ENCODE measurements at places on chromosomes 1 and 21.

GRCh38 chr1:213111502-213111901, 60.5 kb downstream of the RPS6KC1 start:
- no peak for DNase-seq

- no peak for DNase-seq
Measured at GRCh38 chr1:83631851-83632250, 367.1 kb downstream of the TTLL7 start.

DNA sequence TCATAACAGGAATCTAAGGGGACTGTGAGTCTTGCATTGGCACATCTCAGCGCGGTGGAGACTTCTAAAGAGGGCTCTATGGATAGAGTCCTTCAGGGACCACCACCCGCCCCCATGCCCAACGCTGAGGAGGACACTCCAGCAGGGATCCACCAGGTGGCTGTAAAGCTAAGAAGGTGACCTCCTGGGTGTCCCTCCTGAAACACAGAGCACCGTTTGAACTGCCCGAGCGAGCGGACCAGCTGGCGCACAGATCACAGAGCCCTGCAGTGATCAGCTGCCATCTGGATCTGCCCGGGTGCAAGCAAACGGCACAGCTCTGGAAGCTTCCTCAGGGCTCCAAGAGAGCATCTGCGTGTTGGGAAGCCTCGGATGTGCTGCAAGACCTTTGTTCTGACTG, 51.3 kb upstream of the LYST start:
- no peak for DNase-seq

GRCh38 chr1:1307261-1307922, 338 bp downstream of the ACAP3 start:
- no peak for DNase-seq

DNA sequence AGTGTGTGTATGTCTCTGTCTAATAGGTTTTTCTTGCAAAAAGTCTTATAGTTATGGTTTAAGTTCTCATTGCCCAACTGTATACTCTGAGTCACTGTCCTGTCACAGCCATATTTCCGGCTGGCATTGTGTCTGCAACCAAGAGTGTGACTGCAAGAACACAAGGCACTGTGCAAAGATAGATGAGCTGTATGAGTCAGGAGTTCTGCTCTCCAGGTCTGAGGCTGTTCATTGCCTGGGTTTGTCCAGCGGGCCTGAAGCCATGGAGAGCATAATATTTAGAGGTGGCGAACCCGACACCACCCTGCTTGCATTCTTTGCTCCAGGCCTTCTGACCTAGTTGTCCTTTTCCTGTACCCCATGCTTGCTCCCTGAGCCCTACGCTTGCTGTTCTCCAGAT, 50.9 kb upstream of the CNIH3 start:
- no peak for DNase-seq

- no peak for DNase-seq
Measured at GRCh38 chr1:245306628-245307410, 152.0 kb downstream of the KIF26B start.

GRCh38 chr1:211133393-211133835, 534 bp downstream of the KCNH1 start:
- no peak for DNase-seq

DNA sequence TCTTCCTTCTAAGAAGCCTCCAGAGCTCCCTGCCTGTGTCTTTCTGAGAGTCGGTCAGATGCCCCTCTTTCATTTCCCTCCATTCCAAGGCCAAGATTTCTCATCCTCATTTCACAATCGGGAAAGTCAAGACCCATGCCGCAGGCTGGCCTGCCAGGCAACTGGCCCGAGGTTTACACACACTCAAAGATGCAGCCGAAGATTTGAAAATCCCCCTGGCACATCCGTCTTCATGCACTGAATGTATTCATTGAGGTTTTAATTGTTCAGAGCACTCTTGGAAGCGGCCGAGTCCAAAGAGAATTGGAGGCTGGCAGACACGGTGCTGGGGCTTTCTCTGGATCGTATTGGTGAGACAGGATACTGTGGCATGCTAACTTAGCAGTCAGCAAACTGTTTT, 29.1 kb upstream of the SRP9 start:
- DNase-seq, result no peak

DNA sequence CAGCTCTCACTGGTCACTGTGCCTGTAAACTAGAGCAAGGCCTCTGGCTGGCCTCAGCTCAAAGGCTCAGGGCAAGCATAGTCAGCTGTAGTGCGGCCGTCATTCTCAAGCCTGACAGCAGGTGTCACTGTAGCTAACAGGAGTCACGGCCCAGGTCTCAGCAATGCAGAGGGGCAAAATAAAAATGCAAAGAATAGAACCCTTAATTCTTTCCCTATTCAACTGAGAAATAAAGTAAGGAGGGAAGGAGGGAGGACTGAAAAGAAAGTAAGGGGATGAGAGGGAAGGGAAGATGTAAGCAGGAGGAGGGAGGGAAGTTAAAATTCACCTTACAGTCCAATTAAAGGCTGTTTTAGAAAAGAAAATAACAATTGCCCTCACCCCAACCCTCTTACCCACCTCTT, 106.1 kb downstream of the KIAA0319L start:
- peak; percentile 89 for DNase-seq

DNA sequence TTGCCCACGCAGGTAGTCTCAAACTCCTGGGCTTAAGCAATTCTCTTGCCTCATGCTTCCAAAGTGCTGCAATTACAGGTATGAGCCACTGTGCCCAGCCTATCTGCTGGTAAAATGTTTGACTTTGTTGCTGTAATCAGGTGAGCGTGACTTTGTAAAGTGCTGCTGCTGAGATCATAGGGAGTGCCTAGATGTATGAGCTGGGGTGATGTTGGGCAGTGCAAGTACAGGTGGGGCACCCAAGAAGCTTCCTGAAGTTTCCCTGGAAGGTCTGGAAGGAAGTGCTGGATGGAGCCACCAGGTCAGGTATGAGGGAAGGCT, 43.1 kb downstream of the KIF21B start:
- no peak for DNase-seq

- no peak for DNase-seq
Measured at GRCh38 chr1:198701766-198702539, 63.1 kb downstream of the PTPRC start.

DNA sequence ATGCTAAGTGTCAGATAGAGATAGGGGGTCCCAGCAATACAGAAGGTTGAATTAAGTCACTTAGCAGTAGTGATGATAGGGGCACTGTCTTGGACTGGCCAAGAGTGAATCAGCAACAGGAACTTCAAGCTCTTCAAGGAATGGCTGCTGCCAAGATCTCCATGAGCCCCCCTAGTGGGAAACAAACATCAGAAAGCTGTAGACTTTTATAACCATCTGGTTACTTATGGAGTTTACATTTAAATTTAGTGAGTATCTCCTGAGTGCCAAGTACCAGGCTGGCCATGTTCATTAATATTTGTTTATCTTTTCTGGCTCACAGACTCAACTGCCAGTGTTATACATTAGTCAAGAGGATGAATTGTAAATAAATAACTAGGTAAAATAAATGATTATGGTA, 327.3 kb downstream of the TTLL7 start:
- DNase-seq, result no peak

DNA sequence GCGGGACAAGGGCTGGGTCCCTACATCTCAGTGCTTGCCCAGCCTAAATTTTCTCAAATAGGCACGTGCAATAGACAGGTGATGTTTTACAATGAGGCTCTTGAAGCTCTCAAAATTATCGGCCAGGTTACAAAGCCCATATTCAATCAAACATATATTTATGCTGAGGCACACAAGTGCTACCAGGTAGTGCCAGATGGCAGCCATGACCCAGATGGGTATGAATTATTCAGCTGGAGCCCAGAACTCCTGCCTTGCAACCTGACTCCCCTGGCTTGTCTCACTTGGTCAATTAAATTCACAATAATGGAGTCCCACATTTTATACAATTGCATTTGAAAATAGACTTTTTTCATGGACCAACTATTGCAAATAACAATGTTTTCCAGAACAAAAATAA, 12.3 kb upstream of the ADAM30 start:
- DNase-seq, result no peak

Data from osteocyte (in vitro differentiated cells).